ENCODE measurements at places on chromosomes 3 and 15. TPM values are rescaled to one million over a fixed set of nuclear protein-coding genes. Genes with fewer than 3 reads are reported as not detected.

DNA sequence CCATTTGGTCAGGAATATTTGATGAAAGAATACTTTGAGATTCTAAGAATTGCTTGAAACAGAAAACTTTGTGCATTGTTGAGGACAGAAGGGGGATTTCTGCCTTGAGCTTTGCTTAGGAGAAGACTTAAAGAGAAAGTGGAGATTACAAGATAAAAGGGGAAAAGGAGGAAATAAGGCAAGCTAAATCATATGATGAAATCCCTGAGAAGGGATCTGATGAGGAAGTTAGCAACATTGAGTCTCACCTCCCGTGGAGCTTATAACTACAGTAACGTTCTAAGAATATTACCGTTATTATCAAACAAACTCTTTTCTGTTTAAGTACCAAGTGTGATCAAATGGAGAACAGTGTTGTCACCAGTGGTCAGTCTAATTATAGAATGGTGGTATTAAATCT lies 414.7 kb upstream of the NAALADL2 start:
- no peak for DNase-seq

C3orf49 gene
- total RNA-seq, result not detected

NUP210 gene
- total RNA-seq, result 3.8 TPM

DNA sequence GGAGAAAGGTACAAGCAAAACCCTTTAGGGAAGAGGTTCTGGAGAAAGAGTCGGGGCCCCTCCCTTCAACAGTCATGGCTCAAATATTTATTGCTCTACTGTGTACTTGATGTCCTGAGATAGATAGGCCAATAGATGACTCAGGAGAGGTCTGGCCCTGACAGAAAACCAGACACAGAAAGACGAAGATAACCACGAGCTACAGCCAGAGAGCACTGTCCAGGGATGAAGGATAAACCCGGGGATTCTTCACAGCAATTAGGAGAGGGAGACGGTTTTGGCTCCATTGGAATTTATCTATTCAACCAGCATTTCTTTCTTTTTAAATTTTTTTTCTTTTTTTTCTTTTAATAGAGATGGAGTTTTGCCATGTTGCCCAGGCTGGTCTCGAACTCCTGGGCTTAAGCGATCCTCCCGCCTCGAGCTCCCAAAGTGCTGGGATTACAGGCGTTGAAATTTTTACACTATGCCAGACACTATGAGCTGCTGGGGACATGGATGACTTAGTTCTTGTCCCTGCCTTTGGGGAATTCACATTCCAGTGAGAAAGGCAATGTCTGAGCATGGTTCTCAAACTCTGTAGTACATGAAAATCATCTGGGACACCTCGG lies 4.6 kb upstream of the CIDEC start:
- DNase-seq, result no peak

DNA sequence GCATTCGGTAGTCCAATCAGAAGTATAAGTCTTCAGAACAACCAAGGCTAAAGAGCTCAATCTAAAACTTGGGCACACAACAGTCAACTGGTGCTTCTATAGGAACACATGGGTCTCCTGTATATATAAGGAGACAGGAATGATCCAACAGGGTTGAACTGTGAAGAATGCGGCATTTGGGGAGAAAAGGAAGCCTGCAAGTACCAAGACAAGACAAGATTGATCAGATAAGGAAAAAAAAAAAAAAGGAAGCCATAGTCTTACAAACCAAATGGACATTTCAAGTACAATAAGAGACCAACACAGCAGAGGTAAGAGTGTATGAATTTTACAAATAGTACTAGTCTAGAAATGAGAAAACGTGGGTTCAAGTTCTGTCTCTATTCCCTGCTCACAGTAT lies 6.5 kb downstream of the CPEB1 start:
- DNase-seq, result no peak

DNA sequence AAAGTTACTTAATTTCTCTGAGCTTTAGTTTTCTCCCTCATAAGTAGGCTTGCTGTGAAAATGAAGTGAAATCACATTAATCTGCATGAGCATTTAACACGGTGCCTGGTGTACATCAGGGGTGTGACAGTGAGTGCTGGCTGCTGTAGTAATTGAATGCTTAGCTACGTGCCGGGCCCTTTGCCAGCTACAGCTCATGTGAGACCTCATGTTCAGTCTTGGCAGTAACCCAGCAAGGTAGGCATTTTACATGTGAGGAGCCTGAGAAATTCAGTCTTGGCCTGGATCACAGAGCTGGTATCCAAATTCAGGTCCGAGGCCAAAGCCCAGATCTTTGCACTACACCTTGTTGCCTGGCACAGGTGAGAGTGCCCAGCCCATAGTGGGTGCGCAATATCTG lies 9.1 kb downstream of the GHRL start:
- DNase-seq, result no peak

- no peak for DNase-seq
These were observed 95.3 kb downstream of the DAPK2 start for GRCh38 chr15:63950911-63951481.

GRCh38 chr3:141201122-141201521 lies 30.5 kb upstream of the PXYLP1 start:
- no peak for DNase-seq

CIDEC gene
- not detected for total RNA-seq

SGO1 gene
- total RNA-seq, result 0.33 TPM

- DNase-seq, result no peak
These were observed 1.0 kb downstream of the ILDR1 start for GRCh38 chr3:122021037-122021436.

ZNF35 gene
- total RNA-seq, result 4.4 TPM

- DNase-seq, result no peak
These were observed 9.4 kb upstream of the EID1 start for GRCh38 chr15:48868536-48868935.

GRCh38 chr15:101306341-101307047 lies 11.4 kb upstream of the SNRPA1 start:
- DNase-seq, result no peak

DNA sequence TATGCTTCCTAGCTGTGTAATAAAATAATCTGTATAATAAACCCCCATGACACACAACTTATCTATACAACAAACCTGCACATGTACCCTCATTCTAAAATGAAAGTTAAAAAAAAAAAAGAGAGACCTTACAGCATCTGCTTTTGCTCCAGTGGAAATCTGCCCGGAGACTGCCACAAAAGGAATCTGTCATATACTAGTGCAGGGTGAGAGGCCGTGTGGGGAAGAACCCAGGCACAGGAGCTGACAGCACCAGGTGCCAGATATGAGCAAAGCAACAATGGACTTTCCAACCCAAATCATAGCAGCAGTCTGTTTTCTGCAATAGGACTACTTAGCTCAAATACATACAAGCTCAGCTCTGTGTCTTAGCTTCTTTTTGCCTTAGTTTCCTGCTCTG lies 346.5 kb downstream of the ROBO1 start:
- DNase-seq, result no peak

CCNDBP1 gene
- 27.3 TPM for total RNA-seq

GRCh38 chr3:128502712-128503111 lies 9.7 kb upstream of the GATA2 start:
- DNase-seq, result no peak

GRCh38 chr15:27585041-27585640 lies 514.0 kb downstream of the OCA2 start:
- no peak for DNase-seq

All from ovary (tissue), 10 donors.